ENCODE measurements at places on chromosomes 6 and 20.

- no peak for DNase-seq
Measured at GRCh38 chr6:12263403-12263802, 26.8 kb upstream of the EDN1 start.

- no peak for DNase-seq
Measured at GRCh38 chr20:22533823-22534751, 50.3 kb downstream of the FOXA2 start.

GRCh38 chr20:50467718-50468356 lies 42.3 kb upstream of the PTPN1 start:
- DNase-seq: no peak

DNA sequence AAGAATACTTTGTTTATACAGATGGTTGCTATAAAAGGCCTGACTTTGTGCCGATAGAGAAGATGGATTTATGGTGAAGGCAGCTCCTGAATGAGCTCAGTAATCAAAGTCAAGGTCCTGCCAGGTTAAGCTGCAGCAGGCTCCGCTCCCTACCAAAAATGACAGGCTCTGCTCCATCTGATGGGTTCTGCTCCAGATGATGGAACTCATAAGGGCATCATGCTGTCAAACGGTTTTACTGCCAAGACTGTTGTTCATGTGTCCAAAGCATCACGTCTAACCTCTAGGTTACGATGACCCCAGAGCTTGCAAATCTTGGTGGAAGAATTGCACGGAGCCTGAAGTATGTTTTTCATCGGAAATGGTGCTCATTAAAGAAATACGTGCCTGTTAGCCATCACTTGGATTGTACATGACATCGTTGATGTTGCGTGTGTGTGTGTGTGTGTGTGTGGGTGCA lies 19.2 kb upstream of the PTGIS start:
- DNase-seq: no peak

DNA sequence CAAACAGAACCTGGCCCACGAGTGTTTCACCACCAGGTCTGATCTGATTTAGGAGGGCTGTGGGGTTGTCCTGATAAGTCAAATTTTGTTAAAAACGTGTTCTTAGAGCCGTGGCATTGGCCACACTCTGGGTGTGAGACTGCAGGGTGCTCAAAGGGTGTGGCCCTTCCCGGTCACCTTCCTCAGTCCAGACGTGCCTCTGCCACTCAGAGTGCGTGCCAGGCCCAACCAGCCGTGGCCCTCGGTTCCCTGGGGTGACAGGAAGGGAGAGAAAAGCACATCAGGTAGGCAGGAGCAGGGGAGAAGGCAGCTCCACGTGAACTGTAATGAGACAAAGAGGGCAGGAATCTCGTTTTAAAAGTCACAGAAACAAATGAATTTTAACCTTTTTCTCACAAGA lies 115.4 kb downstream of the FAM120B start:
- DNase-seq: no peak

DNA sequence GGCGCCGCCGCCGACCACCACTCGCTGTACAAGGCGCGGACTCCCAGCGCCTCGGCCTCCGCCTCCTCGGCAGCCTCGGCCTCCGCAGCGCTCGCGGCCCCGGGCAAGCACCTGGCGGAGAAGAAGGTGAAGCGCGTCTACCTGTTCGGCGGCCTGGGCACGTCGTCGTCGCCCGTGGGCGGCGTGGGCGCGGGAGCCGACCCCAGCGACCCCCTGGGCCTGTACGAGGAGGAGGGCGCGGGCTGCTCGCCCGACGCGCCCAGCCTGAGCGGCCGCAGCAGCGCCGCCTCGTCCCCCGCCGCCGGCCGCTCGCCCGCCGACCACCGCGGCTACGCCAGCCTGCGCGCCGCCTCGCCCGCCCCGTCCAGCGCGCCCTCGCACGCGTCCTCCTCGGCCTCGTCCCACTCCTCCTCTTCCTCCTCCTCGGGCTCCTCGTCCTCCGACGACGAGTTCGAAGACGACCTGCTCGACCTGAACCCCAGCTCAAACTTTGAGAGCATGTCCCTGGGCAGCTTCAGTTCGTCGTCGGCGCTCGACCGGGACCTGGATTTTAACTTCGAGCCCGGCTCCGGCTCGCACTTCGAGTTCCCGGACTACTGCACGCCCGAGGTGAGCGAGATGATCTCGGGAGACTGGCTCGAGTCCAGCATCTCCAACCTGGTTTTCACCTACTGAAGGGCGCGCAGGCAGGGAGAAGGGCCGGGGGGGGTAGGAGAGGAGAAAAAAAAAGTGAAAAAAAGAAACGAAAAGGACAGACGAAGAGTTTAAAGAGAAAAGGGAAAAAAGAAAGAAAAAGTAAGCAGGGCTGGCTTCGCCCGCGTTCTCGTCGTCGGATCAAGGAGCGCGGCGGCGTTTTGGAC lies 2.0 kb downstream of the SOX4 start:
- no peak for DNase-seq

DNA sequence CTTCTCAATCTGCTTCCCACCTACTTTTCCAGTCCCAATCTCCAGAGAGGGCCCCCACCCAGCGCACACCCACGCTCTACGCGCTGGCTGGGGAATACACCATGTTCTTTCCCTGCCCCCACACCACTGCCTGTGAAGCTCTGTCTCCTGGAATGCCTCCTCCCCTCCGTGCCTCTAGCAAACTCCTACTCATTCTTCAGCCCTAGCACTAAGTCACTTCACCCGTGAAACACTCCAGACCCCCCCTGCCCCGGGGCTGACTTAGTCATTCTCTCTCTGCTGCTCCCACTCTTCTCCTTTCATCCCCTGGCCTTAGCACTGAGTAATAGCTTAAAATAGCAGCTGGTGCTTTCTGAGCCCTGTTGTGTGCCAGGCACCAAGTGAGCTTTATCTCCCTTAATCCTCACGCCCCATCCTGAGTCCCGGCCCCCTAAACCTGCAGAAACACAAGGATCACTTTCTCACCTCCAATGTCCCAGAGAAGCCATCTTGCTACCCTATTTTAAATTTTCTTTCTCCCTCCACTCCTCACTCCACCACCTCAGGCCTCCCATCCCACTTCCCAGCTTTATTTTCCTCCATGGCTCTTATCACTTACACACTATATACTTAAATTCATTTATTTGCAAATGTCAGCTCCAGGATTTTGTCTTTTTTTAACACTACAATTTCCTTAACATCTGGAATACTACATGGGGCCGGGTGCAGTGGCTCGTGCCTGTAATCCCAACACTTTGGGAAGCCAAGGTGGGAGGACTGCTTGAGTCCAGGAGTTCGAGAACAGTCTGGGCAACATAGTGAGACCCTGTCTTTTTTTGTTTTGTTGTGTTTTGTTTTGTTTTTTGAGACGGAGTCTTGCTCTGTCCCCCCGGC lies 6.3 kb upstream of the PARD6B start:
- DNase-seq: no peak

DNA sequence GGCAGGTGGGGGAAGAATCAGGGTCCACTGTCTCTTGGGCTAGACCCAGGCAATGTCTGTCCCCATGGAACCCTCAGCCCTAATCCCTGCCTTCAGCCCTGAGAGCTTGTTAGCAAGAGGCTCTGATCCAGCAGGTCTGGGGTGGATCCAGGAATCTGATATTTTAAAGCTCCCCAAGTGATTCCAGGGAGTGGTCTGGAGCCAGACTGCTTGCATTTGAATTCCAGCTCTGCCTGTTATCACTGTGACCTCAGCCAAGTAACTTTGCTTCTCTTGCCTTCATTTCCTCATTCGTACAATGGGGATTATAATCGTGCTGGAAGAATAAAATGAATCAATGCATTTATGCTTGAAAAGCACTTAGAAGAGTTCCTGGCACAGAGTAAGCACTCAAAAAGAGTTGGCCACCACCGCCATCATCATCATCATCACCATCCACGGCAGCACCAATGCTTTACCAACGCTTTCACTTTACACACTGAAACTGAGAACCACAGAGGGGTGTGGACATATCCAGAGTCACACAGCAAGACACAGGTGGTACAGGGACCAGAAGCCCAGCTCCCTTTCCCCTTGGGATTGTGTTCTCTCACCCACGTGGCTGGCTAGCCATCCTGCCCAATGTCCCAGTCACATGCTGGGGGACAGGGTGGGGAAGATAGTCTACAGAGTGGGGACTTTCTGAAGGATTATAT lies 75.7 kb upstream of the RALY start:
- no peak for DNase-seq

DNA sequence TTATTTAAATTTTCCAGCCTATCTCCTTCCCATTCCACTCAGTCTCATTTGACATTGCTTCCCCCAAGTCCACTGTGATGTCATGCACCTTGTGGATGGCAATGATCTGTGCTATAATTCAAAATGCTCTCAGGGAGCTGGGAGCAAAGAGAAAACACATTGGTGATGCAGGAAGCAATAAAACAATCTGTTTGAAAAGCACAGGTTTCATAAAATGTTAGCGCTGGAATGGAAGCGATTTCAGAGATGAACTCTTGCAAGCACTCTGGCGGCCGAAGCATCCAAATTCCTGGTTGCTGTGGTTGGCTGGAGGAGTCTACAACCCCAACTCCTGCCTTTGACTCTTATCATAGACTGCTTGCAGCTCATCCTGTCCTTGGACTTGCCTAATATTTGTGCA lies 167.0 kb downstream of the GMPR start:
- no peak for DNase-seq

DNA sequence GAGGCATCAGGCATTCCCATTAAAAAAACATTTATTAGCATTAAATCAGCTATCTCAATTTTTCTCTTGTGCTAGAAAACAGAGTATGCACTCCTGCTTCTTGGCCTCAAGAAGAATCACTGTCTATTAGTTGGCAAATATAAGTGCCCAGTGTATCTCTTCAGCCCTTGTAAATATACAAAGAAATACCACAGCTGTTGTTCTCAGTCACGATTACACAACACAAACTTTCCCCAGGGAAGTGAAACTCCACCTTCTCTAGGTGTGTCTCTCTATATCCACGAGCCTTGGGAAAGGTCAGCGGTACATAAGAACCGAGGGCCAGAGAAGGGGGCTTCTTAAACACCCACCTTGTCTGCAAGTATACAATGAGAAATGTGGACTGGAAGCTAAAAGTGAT lies 194.7 kb downstream of the PKHD1 start:
- no peak for DNase-seq

- DNase-seq: no peak
Measured at GRCh38 chr20:45449528-45449927, 20.0 kb upstream of the WFDC2 start.

DNA sequence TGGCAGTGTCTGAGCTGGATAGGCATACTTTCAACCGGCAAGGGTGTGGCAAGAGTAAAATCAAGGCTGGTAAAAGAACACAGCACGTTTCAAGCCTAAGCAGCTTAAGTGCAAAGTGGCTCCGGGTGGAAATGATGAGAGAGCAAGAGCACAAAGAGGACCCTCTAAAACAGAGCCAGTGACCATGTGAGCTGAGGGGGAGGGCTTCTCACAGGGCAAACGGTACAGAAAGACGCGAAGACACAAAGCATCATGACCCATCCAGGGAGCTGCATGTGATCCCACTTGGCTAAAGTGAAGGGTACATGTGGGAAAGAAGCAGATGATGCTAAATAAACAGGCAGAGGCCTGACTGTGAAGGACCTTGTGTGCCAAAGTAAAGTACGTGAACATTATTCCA lies 25.7 kb downstream of the FKBP5 start:
- DNase-seq: no peak

DNA sequence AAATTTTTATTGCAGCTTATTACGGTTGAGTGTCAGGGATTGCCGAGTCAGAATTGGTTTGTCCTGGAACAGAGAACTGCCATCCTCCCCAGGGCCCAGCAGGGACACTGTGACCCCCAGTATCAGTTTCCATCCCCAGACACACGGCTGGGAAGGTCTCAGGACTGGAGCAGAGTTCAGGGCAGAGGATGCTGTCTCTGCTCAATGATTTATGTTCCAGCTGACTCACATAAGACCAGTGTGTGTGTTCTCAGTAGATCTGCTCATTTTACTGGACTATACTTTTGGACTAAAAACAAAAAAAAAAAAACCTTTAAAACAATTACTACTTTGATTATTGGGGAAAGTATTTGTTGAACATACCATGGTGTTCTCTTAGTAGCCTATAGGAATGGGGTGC lies 44.2 kb downstream of the FNDC1 start:
- no peak for DNase-seq

- no peak for DNase-seq
Measured at GRCh38 chr20:41426086-41426830, 59.6 kb upstream of the EMILIN3 start.

DNA sequence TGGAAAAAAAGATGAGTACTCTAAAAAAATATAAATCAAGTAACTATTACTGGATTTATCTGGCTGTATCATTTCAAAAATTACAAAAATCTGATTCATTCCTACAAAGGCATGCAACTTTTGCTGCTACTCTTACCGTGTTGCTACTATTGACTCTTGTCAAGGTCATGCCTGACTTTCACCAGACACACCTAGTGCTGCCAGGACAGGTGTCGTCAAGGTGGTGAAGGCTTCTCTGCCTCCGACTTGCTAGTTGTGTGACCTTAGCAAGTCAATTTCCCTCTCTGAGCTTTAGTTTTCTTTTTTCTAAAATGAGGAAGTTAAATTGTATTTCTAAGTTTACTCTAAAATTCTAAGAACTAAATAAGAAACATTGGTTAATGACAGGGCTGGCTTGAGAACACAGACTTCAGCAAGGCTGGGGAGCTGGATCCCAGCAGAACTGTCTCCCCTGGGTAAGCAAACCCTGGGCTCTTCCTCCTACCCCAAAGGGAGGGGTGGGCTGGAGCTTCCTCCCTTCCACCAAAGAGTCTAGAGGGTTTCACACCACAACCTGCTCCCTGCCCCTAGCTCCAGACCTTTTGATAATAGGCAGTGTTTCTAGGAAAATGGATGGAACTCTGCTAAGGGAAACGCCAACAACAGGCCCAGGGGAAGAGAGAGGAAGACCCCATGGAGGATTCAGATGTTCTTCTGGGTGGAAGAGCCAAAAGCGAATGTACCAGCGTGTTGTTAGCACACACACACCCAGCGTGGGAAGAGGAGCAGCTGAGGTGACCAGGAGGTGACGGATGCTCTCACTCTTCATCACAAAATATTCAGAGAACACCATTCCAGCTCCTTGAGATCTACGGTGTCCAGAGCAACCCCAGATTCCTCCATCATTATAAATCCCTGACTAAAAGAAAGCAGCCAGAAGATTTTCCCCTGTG lies 47.9 kb upstream of the CITED2 start:
- no peak for DNase-seq
